ENCODE measurements at places on chromosomes 4 and X. TPM values are rescaled to one million over a fixed set of nuclear protein-coding genes. Genes with fewer than 3 reads are reported as not detected.

The ATOH1 gene
- total RNA-seq = not detected

The ART3 gene
- total RNA-seq = not detected

The MGAT4D gene
- total RNA-seq = not detected

The HPRT1 gene
- total RNA-seq = 101 TPM

The HTT gene
- total RNA-seq = 108 TPM

The TACC3 gene
- 257 TPM for total RNA-seq

The P2RY10 gene
- 15.1 TPM for total RNA-seq

The BDH2 gene
- total RNA-seq = 26.3 TPM

The STATH gene
- not detected for total RNA-seq

The CCKAR gene
- not detected for total RNA-seq

The ABHD18 gene
- total RNA-seq = 12.7 TPM

The TCEAL5 gene
- not detected for total RNA-seq

The HPGD gene
- not detected for total RNA-seq

The PHKA1 gene
- not detected for total RNA-seq

The BANK1 gene
- not detected for total RNA-seq

The CCDC160 gene
- total RNA-seq = not detected

The AP1S2 gene
- 42.7 TPM for total RNA-seq

The UGT2B7 gene
- total RNA-seq = not detected

The POU3F4 gene
- not detected for total RNA-seq

- no peak for DNase-seq
Measured at GRCh38 chr4:10530137-10530786, 73.0 kb upstream of the ZNF518B start.

GRCh38 chr4:145423017-145423708 lies 58.5 kb upstream of the SMAD1 start:
- no peak for DNase-seq

GRCh38 chr4:157312702-157313101 lies 92.2 kb downstream of the GRIA2 start:
- DNase-seq = no peak

GRCh38 chrX:17590892-17591740 lies 146.2 kb upstream of the SCML1 start:
- DNase-seq = peak; percentile 11

DNA sequence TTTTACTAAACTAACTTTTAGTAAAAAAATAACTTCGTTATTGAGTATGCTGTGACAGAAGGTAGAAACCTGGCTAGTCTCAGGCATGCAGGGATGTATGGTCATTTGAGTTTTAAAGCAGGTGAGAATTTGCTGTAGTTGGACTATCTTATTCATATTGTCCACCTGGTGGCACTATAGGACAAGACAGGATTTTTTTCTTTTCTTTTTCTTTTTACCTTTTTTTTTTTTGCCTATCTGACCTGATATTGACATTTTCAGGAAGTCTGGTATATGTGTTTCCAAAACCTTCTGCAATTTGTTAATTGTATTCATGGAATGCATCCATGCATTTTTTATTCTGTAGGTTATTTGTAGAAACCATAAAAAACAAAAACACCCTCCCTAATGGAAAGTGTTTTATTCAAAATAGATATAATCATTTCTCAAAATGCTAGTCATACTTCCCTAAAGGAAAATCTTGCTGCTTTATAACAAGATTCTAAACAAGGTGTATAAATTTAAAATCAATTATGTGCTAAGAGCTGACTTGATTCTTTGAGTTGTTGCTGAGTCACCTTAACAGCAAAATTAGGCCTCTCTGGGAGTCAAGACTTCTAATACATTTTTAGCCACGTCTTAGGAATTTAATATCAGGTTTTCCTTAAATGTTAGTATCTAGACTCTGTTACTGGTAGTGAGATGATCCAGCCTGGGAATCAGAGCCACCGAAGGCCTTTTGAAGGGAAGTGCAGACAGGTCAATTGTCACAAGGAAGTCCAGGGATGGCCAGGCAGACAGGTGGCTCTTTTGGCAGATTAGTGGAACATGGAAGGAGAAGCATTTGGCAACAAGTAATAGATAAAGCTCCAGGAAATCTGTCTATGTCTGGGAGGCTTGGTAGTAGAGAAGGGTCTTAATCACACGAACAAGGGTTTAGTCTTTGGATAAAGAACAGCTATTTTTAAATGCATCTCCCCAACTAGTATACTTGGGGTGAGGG lies 201.3 kb upstream of the GNPDA2 start:
- DNase-seq = peak; percentile 33

GRCh38 chr4:98482503-98482846 lies 175.9 kb downstream of the TSPAN5 start:
- no peak for DNase-seq

- no peak for DNase-seq
Measured at GRCh38 chr4:141464366-141464765, 172.0 kb upstream of the IL15 start.

GRCh38 chrX:14411326-14411725 lies 118.0 kb upstream of the GLRA2 start:
- DNase-seq = no peak

DNA sequence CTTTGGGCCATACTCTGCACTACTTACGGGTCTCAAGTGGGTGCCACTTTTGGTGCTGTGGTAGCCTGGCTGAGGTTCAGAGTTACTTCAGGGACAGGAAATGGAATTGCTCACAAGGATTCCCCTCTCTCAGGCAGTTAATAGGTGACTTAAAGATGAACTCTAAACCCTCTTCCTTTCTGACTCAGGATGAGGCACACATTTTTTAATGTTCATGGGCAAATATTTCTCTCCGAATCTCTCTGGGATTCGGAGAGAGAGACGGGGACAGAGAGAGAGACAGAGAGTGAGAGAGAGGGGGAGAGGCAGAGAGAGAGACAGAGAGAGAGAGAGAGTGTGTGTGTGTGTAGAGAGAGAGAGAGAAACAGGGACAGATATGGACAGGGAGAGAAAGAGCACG lies 79.8 kb downstream of the NYX start:
- no peak for DNase-seq

DNA sequence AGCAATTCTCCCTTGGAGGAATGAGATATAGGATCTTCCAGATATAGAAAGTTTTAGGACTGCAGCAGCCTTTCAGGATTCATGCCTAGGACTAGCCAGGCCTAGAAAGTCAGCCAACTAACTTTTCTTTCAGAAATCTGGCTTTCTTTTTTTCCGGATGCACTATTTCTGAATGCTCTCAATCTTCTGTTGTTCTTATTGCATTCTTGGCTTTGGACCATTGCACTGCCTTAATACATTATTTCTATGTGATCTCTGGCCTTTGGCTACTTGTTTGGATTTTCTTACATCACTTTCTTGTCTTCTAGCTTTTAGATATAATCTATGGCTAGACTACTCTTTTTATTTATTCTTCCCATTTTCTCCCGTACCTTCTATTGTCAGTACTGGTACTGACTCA lies 813.1 kb upstream of the HTR2C start:
- no peak for DNase-seq

GRCh38 chrX:11655282-11656015 lies 10.3 kb downstream of the ARHGAP6 start:
- no peak for DNase-seq

GRCh38 chr4:133759428-133759827 lies 442.2 kb downstream of the PABPC4L start:
- no peak for DNase-seq

DNA sequence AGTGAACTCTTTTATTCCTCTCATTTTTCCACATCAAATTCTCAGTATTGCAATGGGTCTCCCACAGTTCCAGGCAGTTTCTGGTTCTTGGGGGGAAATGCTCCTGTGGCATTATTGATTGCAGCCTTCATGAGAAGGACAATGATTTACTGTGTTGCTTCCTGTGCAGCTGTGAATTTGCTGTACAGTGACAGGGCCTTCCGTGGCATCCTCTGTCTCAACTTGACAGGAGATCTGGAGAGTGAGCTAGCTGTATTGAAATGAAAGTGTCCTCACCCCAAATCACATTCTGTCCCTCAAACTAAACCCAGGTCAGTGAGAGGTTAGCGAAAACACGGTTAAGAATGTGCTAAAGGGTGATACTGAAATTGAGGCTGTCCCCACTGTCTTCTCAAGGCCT lies 77.1 kb upstream of the ATOH1 start:
- no peak for DNase-seq

DNA sequence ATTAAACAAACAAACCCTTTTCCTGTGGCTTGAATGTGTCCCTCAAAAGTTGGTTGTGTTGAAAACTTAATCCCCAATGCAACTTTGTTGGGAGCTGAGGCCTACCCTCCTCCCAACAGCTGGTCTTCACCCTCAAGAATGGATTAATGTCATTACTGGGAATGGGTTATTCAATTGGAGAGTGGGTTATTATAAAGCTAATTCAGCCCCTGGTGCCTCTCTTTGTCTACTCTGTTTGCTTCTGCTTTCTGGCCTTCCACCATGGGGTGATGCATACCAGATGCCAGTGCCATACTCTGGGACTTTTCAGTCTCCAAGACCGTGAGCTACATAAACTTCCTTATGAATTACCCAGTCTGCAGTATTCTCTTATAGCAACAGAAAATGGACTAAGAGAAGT lies 706.5 kb downstream of the CCSER1 start:
- no peak for DNase-seq

- DNase-seq = no peak
Measured at GRCh38 chrX:54992911-54993622, 921 bp downstream of the PFKFB1 start.

DNA sequence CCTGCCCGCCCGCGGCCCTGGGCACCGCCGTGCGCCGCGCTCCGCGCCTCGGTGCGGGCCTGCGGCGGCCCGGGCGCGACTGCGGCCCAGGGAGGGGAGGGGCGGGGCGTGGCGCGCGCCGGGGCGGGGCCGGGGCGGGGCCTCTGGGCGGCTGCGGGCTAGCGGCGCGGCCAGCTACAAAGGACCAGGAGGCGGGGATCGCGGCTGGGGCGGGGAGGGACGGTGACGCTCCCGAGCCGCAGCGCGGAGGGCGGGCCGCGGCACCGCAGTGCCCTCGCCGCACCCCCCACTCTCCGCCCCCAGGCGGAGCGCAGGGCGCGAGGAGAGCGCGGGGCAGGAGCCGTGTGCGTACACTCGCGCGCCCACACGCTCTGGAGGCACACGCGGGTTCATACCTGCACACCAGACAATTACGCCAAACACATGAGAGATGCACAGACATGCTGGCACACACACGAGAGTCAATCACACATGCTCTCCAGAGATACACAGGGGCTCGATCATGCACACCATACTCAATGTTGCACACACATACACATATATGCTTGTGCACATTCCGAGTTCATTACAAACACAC lies at the start of gene CRMP1:
Gene CRMP1, minus strand, starts transcription at position 83 of the 577 bp plus-strand sequence. CDS start 117 bp downstream, outside the sequence.
- no peak for DNase-seq

DNA sequence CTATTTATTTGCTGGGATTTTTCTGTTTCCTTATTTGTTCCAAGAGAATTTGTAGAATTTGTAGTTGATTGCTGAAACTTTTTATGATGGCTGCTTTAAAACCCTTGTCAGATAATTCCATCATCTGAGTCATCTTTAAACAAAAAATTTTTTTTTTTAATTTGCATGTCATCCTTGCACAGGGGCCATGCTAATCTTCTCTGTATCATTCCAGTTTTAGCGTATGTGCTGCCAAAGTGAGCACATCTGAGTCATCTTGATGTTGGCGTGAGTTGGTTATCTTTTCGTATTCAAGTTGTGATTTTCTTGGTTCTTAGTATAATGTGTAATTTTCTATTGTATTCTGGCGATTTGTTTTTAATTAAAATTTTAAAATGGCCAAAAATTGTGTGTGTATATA lies 18.7 kb upstream of the ZNF157 start:
- DNase-seq = no peak

DNA sequence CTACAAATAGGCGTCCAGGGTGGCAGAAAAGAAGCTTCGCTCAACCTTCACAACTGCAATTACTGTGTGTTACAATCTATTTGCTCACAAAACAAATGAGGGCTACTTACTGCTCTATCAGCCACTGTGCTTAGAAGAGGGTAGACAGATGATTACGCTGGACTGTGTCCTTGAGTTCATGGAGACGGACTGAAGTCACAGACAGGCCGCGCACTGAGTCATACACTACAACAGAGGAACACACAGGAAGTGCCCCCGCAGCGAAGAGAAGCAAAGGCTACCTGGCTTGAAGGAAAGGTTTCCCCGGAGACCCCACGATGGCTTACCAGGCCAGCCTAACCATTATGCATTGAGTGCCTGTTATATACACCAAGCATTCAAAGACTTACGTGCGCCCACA lies 25.6 kb downstream of the FAT1 start:
- DNase-seq = no peak

- no peak for DNase-seq
Measured at GRCh38 chrX:17377795-17378194, 2.8 kb downstream of the NHS start.

GRCh38 chr4:95869961-95870500 lies 30.1 kb downstream of the PDHA2 start:
- DNase-seq = no peak

GRCh38 chr4:7238300-7238960 lies 46.1 kb downstream of the SORCS2 start:
- peak; percentile 14 for DNase-seq

- peak; percentile 78 for DNase-seq
Measured at GRCh38 chr4:41189666-41190065, 24.7 kb downstream of the APBB2 start.

GRCh38 chr4:160846121-160846520 lies 1317.7 kb downstream of the FSTL5 start:
- DNase-seq = no peak

GRCh38 chr4:140870427-140870826 lies 114.2 kb upstream of the TBC1D9 start:
- DNase-seq = no peak

DNA sequence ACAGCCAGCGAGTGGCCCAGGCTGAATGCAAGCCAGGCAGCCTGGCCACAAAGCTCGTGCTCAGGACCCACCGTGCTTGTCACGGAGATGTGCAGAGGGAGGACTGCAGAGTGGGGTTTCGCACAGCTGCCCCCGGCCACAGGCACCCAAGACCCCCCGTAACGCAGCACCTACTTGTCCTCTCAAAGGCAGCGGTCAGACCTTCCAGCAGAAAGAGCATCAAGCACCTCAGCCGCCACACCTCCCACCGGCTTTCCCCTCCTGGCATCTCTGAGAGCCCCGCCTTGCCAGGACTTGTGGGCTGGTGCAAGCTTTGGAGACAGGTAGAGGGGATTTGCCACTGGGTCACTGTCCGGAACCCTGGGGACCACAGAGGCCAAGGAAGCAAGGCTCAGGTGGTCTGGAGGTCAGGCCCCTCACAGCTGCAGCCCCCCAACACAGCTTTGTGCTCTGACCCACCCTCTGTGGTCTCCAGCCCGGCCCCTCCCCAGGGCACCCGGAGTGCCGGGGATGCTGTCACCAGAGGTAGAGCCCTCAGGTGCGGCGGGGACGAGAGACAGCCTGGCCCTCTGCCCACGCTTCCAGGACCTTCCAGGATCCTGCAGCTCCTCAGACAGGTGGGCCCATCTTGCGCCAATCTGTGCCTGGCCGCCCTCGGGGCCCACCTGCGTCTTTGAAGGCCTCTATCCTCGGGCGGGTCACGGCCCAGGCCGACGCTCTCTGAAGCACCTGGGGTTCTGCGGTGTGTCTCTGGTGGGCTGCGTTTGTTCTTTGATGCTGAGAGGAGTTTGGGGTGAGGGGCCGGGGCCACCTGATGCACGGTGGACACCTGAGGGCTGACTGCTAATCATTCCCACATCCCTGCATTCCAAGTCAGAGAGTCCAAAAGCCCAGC lies 34.4 kb upstream of the HMX1 start:
- no peak for DNase-seq

GRCh38 chr4:39502019-39502663 lies 25.1 kb downstream of the UGDH start:
- DNase-seq = no peak
